ENCODE measurements at places on chromosomes 11 and 22.

- DNase-seq, result no peak
Measured at GRCh38 chr11:108859510-108859909, 194.6 kb downstream of the DDX10 start.

GRCh38 chr11:131037873-131038272 is 121.6 kb upstream of the SNX19 start:
- no peak for DNase-seq

GRCh38 chr22:41458161-41458728 is 10.2 kb downstream of the PHF5A start:
- DNase-seq, result no peak

DNA sequence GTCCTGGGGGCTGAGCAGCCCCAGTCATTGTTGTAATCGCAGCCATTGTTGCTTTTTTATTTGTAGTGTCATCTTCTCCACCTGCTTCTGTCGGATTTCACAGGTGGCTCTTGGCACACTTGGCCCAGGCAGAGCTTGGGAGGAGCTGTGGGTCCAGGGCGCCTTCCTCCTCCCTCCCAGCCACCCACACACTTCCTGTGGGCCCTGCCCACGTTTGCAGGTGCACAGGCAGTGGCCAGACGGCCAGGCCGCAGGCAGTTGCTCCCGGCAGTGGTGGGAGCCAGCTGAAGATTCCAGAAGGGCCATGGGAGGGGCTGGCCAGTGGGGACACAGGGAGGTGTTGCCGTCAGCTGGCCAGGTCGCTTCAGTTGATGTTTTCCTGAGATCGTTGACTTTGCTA is 1191.9 kb downstream of the BRD1 start:
- no peak for DNase-seq

- DNase-seq, result no peak
Measured at GRCh38 chr22:19571995-19572394, 47.8 kb upstream of the CLDN5 start.

GRCh38 chr22:41240377-41241132 is at the start of gene CHADL:
CHADL (minus strand) TSS chr22:41240931; CDS start chr22:41240881, 50 bp downstream.
- no peak for DNase-seq

- no peak for DNase-seq
Measured at GRCh38 chr11:130168105-130168504, 8.5 kb downstream of the ST14 start.

- DNase-seq, result no peak
Measured at GRCh38 chr22:23762842-23763578, at the start of gene C22orf15. C22orf15 (plus strand) TSS chr22:23762990; CDS start chr22:23763307, 317 bp downstream.

DNA sequence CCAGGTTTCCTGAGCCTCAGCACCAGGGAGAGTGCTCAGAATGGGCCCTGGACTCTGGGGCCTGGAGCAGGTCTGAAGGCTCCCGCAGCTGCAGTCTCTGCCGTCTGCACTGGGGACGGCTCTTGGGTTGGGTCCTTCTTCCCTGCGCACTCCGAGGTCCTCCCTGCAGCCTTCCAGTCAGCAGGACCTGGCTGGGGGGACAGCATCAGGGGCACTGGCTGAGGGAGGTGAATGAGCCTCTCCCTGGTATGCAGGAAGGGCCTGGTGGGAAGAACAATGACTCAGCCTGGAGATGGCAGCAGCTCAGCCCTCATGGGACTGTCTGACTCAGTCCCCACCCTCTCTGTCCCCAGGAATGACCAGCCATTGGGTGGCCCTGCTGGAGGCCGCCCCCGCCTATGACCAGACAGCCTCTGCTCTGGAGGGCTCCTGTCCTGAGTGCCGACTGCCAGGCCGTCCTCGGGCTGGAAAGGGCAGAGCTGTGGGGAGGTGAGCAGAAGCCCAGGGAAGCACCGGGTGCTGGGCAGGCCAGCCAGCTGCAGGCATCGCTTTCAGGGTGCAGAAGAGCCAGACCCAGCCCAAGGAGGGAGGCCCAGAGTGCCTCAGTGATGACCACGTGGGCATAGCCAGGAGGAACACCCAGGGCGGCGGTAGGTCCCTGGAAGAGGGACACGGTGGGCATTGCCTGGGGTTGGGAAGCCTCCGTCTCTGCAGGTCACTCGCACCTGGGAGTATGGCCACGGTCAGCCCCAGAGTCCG is 455.0 kb downstream of the BRD1 start:
- DNase-seq, result no peak

DNA sequence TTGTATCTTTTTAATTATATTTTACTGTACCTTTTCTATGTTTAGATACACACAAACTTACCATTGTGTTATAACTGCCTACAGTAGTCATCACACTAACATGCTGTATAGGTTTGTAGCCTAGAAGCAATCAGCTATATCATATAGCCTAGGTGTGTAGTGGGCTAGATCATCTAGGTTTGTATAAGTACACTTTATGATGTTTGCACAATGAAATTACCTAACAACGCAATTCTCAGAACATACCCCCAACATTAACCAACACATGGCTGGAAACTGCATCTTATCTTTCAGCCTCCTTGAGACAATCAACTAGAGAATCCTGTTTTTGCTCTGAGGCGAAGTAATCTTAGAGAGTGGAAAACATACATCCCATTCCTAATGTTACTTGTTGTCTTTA is 60.2 kb upstream of the MTMR2 start:
- DNase-seq, result no peak

DNA sequence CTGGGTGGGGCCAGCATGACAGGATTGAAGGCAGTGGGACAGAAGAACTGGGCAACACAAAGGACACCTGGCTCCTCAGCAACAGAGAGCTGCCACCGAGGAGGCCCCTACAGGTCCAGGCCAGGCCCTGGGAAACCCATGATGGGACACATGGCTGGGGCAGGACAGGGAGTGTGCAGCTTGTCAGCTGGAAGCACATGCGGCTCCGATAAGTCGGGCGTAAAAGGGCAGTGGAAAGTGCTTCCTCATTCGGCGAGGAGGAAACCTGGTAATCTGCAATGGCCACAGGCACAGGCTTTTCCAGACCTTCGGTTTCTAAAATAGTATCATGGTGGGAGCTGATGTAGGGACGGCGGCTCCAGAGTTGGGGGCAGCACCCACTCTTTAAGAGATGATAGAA is 16.5 kb downstream of the GNAZ start:
- DNase-seq, result no peak

- DNase-seq, result no peak
Measured at GRCh38 chr11:36400766-36401455, 104.8 kb downstream of the PRR5L start.

DNA sequence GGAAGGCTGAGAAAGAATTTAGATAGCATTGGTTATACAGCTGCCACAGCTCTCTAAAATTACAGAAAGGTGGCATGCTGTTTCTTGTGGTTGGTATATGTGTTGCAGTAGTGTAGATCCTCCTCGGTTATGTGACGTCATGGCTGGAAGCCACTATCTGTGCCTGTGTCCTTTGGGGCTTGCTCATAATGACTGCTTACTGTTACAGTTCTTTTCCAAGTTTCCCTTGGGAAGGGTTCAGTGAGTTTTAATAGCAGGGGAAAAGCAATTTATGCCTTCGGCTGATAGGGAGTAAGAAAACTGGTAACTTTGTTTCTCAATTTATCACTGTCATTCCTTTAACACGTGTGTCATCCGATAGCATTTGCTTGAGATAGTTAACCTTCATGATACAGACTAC is 47.2 kb downstream of the POLD3 start:
- no peak for DNase-seq

DNA sequence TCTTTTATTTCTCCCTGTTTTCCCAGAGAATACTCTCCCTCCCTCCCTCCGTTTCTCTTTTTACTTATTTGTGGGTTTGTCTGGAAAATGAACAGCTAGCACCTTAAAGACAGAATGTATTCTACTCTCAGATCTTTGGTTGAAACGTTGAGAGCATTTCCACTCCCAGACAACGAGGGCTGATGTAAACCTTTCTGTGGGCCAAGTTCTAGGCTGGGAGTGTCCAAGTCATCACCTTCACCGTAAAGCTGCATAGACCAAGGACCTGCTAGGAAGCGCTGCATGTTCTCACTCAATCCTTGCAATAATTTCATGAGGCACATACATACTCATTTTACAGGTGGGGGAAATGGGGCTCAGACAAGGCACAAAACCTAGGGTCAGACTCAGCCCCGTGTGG is 32.4 kb downstream of the MYH9 start:
- no peak for DNase-seq

DNA sequence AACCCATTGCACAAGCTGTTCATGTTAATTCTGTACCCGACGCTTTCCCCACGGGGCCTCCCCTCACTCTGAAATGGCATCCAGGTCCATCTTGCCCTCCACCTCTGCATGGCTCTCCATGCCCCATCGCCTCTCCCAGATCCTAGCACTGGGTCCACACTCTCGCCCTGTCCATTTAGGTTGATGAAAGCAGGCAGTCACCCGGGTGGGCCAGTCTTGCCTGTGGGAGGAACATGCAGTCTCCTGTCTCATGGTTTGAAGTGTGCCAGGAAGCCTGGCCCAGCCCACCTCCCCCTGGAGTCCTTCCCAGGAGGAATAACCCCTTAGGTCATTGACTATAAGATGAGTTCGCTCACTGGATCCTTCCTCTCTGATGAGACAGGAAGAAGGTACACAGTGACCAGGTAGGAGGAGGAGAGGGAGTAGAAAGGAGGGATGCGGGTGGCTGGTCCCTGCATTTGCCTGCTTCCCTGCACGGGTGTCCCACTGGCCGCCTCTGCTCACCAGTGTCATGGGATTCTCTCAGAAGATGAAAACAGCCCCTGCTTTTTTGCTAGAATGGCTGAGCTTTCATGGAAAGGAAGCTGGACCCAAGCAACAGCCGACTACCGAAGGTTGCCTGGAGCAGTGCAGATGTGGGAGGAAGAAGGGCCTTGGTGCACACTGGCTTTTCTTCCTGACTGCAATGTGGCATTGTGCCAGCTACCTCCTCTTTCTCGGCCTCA is 6.8 kb downstream of the TMEM121B start:
- DNase-seq, result no peak

- DNase-seq, result no peak
Measured at GRCh38 chr11:60774726-60775125, 10.4 kb upstream of the MS4A10 start.

DNA sequence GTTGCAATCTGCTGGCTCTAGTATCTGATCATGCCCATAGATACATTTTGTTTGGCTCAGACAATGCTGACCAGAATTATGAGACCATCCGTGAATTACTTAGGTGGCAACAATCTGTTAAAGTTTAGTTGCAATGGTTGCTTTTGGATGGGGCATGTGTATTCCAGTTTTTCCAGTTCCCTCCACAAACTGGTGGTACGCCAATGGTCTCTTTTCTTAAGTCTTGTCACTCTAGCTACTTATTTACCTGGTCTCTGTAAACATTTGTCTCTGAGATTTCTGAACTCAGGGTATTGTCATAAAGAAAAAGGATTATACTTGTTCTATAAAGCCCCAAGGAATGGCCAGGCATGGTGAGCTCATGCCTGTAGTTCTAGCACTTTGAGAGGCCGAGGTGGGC is 65.9 kb downstream of the PGR start:
- no peak for DNase-seq

DNA sequence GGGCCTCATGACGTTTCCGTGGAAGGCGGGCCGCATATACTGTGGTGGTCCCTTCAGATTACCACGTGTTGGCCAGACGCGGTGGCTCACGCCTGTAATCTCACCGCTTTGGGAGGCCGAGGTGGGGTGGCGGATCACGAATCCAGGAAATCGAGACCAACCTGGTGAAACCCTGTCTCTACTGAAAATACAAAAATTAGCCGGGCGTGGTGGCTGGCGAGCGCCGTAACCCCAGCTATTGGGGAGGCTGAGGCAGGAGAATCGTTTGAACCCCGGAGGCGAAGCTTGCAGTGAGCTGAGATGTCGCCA is 853 bp upstream of the DENND6B start:
- DNase-seq, result no peak

DNA sequence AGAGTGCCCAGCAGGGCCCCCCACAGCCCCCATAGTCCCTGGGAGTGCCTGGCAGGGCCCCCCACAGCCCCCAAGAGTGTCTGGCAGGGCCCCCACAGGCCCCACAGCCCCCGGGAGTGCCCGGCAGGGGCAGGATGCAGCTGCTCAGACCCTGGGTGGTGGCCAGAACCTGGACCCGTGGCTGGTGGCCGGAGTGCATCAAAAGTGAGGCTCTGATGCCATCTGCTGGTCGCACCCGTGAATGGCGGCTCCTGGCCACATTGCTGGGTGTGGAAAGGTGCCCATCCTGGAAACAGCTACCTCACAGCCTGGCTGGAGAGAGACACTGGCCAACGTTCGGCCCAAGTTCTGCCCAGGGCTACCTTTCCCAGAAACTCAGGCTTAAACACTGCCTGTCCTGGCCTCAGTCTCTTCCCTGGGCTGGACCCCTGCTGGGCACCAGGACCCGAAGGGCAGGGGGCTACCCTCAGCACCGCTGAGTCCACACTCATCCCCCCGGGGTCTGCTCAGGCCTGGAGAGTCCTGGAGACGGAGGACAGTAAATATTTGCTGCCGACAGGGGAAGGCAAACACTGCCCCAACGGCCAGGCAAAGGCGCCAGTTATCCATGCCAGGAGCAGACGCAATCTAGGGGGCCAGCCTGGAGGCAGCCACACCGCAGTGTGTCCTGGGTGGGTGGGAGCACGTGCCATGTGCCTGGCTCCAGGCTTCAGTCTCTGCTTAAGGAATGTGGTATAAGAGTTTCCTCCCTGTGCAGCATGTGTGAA is 4.4 kb downstream of the INS start:
- DNase-seq, result no peak

DNA sequence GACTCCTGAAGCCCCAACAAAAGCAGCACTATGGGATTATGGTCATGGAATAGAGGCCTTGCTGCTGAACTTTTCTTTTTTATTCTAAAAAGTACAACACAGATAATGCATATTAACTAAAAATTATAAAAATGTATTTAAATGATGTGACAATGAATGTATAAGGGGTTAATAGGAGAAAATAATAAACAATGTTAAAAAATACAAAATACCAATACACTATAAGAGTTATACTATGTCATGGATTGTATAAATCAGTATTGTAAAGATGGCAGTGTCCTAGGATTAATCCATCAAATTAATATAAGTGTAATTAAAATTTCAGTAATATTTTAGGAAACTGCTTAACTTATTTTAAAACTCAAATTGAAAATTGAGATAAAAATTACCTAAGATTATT is 58.3 kb upstream of the TOP3B start:
- no peak for DNase-seq

- no peak for DNase-seq
Measured at GRCh38 chr11:126216526-126217305, 5.1 kb downstream of the FAM118B start.

DNA sequence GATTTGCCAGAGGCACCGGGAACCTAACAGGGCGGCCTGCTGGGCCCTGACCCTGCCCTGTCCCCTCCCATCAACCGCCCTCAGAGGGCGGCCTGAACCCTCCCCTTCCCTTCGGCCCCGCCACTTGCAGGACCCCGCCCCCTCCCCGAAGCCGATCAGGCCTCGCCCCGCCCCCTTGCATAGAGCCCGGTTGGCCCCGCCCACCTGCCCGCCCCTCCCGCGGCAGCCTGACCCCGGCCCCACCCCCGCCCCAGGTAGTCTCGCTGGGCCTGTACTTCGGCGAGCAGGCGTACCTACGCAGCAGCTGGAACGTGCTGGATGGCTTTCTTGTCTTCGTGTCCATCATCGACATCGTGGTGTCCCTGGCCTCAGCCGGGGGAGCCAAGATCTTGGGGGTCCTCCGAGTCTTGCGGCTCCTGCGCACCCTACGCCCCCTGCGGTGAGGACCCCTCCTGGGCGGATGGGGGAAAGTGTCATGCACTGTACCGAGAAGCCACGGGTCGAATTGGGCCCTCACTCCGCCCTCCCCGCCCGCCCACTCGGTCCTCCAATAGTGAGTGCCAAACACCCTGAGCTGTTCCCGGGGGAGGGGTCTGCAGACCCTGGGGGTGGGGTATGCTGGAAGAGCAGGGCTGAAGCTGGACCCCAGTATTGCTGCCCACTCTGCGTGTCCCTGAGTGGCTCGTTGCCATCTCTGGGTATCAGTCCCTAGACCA is 94.1 kb downstream of the CACNA1I start:
- no peak for DNase-seq

GRCh38 chr11:112534208-112534607 is 273.5 kb upstream of the PLET1 start:
- DNase-seq, result no peak

Measured in cortex of kidney (tissue), 1 donor.